ENCODE measurements at places on chromosomes 7 and 10.

DNA sequence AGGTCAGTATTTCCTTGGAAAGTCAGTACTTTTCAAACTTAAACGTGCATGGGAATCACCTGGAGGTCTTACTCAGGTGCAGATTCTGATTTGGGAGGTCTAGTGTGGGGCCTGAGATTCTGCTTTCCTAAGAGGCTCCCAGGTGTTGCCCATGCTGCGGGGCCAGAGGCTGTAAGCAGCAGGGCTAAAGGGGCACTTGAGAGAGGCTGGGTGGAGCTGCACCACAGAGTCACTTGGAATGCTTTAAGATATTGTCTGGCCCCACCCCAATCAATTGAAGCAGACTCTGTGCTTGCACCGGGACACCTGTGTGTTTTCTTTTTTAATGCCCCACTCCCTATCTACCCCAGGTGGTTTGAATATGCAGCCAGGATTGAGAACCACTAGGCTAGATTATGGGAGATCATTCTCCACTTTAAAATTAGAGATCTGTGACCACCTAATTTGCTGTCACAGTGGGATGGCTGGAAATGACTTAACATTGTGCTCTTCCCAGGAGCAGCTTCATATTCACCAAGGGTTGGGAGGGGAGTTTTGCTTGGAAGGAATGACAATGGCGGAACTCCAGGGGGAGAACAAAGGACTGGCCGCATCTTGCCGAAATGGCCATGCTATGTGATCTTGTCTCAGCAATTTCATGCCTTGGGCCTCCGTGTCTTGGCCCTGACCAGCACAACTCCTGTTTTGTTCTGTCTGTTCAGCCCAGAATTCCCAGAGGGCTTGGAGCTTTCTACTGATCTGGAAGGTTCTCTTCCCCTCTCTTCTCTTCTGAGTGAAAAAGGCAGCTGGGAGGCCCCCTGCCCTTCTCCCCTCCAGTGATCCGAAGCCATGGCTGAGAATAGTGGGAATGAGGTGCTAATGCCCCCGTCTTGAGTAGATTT lies 80.2 kb downstream of the FAM241B start:
- no peak for DNase-seq

DNA sequence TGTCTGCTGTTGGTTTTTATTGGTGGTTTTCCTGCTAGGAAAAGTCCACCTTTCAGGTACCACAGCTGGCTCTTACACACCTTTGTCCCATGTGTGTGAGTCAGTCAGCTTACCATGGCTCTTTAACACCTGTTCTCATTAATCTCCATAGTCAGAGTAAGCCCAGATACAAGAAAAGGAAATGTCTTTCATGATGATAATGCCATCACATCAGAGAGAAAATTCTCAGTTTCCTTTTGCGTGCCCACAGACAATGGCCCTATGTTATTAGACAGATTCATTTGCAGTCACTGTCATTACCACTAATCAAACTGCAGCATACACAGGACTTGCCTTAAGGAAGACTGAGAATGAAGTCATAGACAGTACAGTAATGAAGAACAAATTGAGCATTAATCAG lies 1583.6 kb upstream of the LRRTM3 start:
- no peak for DNase-seq

DNA sequence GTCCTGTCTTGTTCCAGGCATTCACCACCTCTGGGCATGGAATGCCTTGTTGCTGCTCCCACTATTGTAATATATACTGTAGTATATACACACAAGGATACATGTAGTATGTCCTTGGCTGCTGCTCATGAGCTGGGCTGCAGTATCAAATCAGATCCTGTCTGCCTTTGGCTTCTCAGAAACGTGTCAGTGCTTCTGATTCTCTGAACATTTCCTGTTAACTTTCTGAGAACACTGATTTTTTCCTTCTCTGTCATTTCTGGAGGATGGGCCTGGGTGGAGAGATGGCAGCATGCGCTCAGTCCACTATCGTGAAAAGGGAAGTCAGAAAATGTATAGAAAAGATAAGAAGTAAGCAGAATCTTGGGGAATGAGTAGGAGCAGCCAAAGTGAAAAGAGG lies 12.2 kb downstream of the SFTPA2 start:
- no peak for DNase-seq

- no peak for DNase-seq
Measured at GRCh38 chr7:50795831-50796230, 13.1 kb upstream of the GRB10 start.

DNA sequence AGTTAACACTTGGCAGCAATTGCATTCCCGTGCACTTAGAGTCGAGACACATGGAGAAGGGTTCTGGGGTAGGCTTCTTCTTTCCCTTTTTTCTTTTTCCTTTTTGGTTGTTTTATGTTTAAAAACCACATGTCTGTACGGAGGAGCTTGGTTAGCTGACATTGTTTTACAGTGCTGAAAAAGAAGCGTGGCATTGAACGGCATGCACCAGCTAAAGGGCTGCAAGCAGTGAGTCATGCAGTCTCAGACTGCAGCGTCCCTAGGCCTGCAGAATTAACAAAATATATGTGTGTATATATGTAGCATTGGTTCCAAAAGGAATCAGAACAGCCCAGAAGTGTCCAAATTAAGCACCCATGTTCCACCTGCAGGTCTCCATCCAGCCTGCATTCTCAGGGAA lies 211.0 kb downstream of the TCF7L2 start:
- no peak for DNase-seq

DNA sequence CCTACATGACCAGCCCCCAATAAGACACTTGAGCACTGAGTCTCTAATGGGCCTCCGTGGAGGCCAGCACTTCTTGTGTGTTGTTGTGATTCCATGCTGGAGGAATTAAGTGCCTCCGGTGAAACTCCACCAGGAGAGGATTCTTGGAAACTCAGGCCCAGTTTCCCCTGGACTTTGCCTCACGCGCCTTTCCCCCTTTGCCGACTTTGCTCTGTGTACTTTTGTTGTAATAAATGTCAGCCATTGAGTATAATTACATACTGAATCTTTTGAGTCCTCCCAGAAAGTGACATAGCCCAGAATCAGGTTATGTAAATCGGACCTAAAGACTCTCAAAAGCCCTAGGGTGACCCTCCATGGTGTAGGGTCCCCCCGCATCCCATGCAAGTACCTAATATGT lies 82.4 kb downstream of the DLG5 start:
- no peak for DNase-seq

- DNase-seq: no peak
Measured at GRCh38 chr10:20494474-20494873, 402.6 kb downstream of the NEBL start.

DNA sequence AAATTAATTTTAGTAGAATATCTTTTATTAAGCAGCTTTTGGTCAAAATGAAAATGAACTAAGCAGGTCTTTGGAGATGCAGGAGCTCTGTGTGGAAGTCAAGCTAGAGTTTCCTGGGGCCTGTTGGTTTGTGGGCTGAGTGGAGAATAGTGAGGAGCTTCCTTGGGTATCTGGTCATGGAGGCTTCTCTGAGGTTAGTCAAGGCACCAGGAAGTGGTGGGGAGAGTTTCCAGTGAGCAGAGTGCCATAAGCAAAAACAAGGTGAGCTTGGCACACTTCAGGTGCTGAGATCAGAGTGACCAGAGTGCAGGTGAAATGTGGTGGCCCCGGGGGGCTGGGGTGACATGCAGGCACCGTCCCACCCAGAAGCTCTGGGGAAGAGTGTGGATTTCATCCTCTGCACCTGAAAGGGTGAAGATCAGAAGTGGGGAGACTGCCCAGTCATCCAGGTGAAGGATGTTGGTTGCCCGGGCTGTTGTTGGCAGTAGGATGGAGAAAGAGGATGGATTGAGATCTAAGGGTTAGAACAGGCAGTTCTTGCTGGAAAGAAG lies 77.4 kb downstream of the WDR37 start:
- DNase-seq: no peak

GRCh38 chr10:71667387-71667752 lies 52.2 kb downstream of the C10orf105 start:
- DNase-seq: no peak

- no peak for DNase-seq
Measured at GRCh38 chr7:3747467-3747866, 446.4 kb downstream of the SDK1 start.

DNA sequence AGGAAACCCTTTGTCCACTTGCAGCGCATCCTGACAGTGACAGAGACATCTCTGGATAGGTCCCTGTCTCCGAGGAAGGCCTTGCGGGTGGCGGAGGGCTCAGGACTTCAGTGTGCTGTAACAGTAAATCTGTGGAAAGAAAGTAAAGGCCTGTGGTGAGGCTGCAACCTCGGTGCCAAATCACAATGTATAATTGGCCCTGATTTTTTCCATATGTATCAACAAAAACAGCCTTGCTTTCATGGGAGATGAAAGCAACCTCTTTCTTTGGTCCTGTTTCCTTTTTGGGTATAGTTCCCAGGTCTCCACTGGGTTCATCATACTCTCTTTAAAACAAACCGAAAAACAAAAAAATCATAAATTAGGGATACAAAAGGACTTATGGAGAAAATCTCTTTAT lies 110.9 kb upstream of the BMPER start:
- DNase-seq: no peak

DNA sequence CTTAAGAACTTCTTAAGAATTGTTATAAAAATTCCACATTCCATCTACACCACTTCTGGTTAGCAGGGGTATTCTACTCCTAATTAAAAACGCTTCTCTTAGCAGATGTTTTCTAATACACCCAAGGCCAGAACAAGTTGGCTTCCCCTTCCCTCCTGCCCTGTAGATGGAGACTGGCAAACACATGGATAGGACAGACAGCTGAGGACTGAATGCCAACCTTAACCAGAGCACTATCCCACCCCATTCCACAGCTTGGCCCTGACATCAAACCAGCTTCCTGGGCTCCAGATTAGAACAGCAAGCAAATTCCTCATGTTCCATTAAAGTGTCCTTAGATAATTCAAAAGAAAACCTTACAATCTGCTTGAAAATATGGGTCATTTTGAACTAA lies 56.6 kb upstream of the IL6 start:
- no peak for DNase-seq

DNA sequence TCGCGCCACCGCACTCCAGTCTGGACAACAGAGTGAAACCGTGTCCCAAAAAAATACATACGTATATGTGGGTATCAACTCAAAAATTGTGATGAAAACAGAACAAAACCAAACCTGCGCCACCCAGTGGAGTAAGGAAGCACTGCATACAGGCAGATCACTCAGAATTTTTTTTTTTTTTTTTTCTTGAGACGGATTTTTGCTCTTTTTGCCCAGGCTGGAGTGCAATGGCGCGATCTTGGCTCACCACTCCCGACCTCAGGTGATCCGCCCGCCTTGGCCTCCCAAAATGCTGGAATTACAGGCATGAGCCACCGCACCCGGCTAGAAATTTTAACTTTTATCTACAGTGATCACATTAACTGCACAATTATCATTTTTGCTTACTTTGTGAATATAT lies 9.1 kb upstream of the TMEM236 start:
- no peak for DNase-seq

DNA sequence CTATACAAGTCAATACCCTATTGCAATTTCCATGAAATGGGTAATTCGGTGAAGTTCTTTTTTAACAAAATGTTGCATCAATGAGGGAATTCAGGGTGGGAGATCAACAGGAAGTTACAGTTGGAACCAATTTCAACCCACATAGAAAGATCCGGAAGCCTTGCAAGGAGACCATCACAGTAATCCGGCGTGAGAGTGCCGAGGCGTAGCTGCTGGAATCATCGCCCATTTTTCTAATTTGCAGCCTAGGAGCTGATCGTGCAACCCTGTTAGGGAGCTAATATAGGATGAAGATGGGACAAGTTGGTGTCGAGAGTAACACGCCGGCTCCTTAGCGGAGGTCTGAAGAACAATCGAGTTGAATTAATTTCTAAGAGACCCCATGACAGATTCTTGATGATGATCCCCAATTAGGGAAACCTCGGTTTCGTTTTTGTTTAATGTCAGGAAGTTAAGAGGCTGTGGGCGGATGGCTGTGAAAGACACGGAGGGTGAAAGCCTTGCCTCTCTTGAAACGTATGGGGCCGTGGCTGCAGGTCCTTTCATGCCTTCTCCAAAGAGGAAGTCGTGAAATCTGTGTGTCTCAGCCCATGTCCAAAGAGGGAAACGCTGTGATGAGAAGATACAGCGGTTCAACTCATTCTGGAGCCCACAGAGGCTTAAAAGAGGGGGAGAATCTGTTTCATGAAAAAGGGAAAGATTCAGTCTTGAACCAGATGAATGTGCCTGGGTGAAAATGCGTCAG lies 51.2 kb upstream of the CARD11 start:
- DNase-seq: no peak

DNA sequence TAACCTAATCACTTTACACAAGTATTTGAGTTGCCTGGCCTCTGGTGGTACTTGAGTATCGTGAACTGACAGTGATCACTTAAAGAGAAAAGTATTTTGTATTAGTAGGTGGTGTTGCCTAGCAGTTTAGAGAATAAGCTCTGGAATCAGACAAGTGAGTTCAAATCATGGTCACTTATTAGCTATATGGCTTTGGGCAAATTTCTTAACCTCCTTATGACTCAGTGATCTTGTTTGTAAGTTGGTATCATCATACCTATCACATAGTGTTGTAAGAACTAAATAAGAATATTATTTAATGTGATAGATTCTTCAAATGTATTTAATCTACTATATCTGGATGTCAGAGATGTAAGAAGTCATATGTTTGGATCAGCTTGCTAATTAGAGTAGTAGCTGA lies 163.8 kb downstream of the RNF133 start:
- no peak for DNase-seq

GRCh38 chr7:73847941-73848723 lies 5.8 kb upstream of the METTL27 start:
- no peak for DNase-seq

DNA sequence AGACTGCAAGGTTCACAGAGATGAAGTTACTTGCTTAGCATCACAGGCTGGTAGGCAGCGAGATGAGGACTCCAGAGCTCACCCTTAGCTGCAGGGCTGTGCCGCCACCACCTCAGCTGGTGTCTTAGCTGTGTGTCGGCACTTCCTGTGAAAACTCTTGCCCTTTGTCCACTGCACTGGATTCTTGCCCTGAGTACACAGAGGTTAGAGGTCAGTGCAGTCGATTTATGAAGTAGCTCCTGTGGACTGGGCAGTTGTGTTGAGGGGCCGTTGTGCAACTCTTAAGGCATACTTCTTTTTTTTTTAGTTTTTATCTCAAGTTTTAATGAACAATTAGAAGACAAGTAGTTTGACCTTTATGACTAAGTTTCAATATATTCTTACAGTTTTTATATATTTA lies 10.6 kb downstream of the NDUFB2 start:
- DNase-seq: no peak

- no peak for DNase-seq
Measured at GRCh38 chr7:129160161-129160905, 15.8 kb downstream of the TSPAN33 start.

GRCh38 chr7:133431134-133431724 lies 178.4 kb downstream of the EXOC4 start:
- DNase-seq: no peak

GRCh38 chr10:120691625-120692024 lies 159.5 kb upstream of the WDR11 start:
- no peak for DNase-seq

GRCh38 chr7:13879994-13880686 lies 109.3 kb downstream of the ETV1 start:
- DNase-seq: no peak

GRCh38 chr7:64630496-64630895 lies 35.4 kb upstream of the ZNF107 start:
- DNase-seq: no peak

Measured in nucleus accumbens (tissue), 56 donors.